ENCODE measurements at places on chromosomes 12 and 14.

- peak; percentile 83 for DNase-seq
These were observed 161.2 kb downstream of the RERGL start for GRCh38 chr12:17928708-17929366.

- no peak for DNase-seq
These were observed 426.8 kb downstream of the VRK1 start for GRCh38 chr14:97224016-97224415.

DNA sequence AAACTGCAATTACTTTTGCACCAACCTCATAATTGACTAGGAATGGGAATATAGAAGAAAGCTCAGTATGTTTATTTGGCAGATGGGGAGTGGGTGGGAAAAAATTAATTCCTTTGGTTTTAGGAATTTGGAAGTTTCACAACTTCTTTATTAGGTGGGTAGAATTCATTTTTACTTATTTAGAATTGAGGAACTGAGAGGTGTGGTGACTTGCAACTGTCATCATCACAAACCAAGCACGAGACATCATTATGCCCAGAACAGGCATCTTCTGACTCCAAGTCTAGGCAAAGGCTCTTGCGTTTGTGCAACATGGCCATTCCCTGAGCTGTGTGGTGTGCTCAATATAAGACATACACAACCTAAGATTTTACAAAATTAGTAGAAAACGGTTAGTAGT, 380.0 kb downstream of the ATP23 start:
- no peak for DNase-seq

GRCh38 chr12:48979602-48980388, 1.7 kb downstream of the WNT1 start:
- DNase-seq = no peak

DNA sequence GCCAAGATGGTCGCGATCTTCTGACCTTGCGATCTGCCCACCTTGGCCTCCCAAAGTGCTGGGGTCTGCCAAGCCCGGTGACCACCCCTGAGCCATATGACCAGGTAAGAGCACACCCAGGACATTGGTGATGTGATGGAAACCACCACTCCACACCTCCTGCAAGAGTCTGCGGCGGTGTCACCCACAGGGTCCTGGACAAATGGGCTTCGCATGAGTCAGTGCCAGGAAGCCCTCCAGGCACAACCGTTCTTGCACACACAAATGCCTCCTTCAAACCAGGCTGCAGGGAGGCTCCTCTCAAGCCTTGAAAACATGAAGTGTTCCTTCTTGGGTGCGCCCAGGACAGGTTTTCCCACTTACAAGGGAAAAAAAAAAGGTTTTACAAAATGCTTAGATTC, 16.6 kb downstream of the PITPNM2 start:
- DNase-seq = peak; percentile 81

- no peak for DNase-seq
These were observed 127.1 kb downstream of the NELL2 start for GRCh38 chr12:44748950-44749468.

DNA sequence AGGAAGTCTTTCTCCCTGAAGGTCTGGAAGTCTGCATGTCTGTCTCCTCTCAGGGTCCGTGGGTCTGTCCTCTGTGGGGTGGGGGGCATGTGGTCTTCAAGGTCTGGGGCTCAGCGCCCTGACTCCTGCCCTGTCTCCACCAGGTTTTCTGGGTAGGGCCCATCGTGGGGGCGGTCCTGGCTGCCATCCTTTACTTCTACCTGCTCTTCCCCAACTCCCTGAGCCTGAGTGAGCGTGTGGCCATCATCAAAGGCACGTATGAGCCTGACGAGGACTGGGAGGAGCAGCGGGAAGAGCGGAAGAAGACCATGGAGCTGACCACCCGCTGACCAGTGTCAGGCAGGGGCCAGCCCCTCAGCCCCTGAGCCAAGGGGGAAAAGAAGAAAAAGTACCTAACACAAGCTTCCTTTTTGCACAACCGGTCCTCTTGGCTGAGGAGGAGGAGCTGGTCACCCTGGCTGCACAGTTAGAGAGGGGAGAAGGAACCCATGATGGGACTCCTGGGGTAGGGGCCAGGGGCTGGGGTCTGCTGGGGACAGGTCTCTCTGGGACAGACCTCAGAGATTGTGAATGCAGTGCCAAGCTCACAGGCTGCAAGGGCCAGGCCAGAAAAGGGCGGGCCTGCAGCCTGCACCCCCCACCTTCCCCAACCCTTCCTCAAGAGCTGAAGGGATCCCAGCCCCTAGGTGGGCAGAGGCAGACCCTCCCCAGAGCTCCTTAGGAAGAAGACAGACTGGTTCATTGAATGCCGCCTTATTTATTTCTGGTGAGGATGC, 3.4 kb downstream of the AQP5 start:
- no peak for DNase-seq

DNA sequence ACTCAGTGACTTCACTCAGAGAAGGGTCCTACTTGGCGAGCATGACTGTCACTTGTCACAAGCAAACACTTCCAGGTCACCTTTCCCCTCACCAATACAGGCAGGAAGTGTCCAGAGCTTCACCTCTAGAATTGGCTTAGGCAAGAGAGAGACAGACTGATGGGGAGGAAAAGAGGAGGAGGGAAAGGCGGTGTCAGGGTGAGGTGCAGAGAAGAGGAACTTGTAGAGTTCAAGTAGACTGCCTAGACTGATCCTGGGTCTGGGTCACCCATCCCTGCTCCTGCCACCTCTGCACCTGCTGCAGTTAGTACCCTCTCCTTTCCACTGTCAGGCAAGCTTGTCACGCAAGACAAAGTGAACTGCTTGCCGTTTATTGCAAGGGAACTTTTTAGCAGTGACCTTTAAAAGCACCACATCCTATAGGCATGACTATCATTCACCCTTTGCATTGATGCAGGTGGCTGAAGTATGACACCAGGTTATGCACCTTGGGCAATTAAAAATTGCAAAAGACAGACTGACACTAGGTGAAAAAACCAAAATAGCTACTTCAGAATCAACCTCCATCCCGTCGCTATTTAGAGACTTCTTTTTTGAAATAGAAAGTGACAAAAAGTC, 292.4 kb downstream of the SYT1 start:
- DNase-seq = no peak

DNA sequence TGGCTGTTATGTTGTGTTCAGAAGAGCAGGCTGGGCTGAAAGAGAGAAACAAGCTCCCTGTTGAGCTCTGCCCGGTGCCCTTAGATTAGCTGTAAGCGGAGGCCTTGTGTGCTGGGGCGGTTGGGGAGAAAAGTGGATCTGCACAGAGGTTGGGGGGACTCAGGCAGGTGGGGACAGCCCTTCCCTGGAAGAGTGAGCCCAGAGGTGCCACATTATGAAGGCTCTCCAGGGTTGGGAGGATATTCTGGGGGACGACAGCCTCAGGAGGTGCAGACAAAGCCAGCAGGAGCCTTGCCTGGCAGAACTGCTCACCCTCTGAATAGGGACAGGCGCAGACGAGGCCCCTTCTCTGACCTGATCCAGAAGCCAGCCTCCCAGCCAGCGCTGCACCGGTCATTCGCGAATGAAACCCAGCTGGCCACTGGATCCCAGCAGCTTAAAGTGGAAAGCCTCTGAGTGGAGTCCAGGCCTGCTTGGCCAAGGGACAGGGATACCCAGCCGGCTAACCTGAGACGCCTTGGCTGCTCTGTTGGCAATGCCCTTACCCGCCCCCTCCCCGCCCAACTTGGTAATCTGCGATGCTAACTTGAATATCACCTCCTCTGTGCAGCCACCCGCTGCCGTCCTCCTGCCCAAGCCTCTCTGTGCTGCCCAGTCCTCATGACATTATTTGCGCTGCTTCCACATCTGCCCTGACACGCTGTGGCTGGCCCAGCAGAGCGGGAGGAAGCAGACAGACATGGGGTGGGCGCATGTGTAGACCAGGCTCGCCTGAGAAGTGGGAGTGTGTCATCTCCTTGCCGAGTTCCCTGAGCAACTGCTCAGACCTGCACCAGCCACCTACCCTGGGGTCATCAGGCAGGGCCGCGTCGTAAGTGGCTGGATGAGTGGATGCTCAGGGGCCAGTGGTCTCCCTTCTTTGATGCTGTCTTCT, 5.6 kb downstream of the HIP1R start:
- DNase-seq = peak; percentile 92

DNA sequence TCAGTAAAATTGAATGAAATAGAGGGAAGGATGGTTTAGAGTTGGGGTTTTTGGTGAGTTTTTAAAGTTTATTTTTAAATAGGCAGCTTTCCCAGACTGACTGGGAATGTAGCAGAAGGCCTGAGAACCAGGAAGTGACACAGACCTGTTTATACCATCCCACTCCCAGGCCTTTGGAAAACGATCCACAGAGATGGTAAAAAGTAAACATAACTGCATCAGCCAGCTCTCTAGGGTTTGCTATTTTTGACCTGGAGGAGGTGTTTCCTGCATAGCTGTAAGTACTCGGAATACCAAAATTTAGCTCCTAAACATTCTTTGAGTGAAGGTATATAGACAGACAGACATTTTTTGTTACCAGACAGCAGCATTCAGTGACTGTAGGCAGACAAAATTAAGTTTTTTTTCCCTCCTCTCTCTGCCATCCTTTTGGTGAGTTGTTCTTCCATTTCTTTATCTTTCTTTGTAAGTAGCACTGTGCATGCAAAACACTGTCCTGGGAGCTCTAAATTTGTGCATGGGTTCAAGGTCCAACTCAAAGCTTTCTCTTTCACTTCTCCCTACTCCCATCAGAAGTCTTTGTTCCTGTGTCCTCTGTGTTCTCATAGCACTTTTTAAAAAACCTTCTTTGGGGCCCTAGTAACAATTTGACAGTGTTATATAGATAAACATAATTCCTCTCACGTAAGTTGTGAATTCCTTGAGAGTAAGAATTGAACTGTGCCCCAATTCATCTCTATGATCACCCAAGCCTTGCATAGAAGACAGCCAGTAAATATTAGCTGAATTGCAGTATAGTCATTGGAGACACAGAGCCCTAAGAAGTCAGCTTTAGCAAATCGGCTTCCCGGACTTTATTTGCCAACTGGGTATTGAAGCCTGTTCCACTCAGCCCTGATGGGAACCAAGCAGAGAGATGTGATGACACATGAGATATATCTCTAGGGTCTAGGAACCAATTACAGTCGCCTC, 37.4 kb downstream of the SUSD6 start:
- DNase-seq = peak; percentile 47

DNA sequence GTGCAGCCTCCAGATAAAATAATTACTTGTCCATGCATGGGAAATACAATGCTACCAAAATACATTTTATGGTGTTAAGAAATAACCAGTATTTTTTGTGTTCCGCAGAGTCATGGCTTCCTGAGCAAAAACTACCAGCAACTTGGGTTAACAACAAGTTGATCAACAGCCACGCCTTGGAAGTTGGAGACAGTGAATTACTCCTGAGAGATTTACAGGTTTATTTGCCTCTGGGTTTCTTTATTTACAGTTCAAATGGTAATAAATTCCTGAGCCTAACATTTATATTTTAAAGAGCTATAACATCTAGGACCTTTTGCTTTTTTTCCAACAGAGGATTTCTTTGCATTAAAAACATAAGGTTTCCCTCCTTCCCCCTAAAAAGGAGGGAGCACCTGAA, 194.0 kb downstream of the IPO8 start:
- no peak for DNase-seq

DNA sequence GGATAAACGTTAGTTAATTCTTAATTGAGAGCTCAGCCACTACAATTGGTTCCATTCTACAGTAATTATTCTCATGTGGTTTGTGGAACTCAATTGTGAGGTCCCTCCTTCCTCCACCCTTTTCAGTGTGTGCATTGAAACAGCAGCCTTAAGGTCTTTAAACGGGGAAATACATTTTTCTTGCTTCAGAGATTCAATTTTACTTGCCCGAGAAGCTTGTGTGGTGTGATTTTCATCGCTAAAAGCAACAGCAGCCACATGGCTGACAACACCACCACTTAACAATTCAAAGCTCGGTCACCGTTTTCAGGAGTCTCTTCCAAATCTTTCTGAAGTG, 733 bp upstream of the PPFIBP1 start:
- no peak for DNase-seq

- DNase-seq = peak; percentile 94
These were observed 132.6 kb upstream of the MAP1LC3B2 start for GRCh38 chr12:116426391-116427136.

GRCh38 chr14:64993266-64993930, 6.7 kb downstream of the FNTB start:
- no peak for DNase-seq

DNA sequence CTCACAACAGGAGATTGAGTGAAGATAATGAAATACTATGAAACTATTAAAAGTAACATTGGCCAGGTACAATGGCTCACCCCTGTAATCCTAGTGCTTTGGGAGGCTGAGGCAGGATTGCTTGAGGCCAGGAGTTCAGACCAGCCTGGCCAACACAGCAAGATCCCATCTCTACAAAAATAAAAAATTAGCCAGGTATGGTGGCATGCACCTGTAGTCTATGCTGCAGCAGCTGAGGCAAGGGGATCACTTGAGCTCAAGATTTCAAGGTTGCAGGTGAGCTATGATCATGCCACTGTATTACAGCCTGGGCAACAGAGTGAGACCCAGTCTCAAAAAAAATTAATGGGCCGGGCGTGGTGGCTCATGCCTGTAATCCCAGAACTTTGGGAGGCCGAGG, 14.9 kb downstream of the RAD9B start:
- no peak for DNase-seq

- no peak for DNase-seq
These were observed 505.2 kb downstream of the RMST start for GRCh38 chr12:97967831-97968230.

GRCh38 chr14:38989922-38990546, 113.0 kb downstream of the SEC23A start:
- no peak for DNase-seq

GRCh38 chr12:86407620-86408208, 151.5 kb upstream of the MGAT4C start:
- no peak for DNase-seq

DNA sequence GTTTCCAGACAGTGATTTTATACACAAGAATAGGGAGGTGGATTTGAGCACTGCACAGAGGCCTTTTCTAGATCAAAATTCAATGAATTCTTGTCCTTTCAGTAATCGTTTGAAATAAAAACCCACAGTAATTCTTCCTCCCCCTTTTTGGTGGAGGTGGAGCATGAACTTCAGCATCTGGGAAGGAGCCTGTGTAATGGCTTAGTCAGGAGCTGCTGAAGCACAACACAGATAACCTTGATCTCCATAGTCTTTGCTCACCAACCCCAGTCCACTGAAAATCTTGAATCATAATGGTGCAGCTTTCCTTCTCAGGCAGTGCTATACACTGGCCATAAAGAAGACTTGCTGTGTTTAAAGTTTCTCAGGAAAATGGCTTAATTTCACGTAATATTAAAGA, 6.4 kb upstream of the TBPL2 start:
- peak; percentile 84 for DNase-seq

DNA sequence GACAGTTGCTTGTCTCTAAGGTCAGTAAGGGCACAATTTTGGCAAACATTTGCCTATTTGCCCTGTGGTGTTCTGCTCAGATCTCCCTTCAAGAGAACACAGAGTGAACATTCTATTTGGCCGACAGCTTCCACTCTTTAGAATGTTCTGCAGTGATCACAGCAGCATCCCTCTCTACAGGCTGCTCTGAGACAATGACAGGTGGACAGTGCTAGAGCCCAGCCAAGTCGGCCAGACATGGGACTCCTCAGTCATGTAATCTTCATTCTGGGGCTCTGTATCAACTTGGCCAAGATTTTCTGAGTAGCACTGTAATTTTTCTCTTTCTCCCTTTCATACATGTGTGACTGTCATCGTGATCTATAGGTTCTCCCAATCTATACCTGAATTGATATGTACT, 34.8 kb downstream of the TIMELESS start:
- DNase-seq = no peak
